ENCODE measurements at places on chromosomes 4 and X.
A peak's percentile ranks its signal among the peaks of the same experiment; 100 is the strongest.

DNA sequence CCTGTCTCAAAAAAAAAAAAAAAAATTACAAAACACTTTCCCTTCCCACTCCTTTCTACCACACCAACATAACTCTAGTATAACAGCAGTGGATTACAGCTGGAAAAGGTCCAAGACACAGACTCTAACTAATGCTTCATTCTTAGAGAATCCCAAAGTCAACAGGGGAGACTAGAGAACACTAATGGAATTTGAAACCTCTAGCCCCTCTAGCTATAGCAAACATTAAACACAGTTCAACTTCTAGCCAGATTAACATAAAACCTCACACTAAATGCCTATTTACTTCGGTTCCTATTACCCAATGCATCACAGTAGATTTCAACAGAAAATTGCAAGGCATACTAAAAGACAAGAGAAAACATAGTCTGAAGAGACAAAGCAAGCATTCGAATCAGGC, 10.5 kb upstream of the DHX15 start:
- no peak for DNase-seq

- no peak for DNase-seq
These were observed 53.4 kb downstream of the PPEF2 start for GRCh38 chr4:75848891-75849290.

DNA sequence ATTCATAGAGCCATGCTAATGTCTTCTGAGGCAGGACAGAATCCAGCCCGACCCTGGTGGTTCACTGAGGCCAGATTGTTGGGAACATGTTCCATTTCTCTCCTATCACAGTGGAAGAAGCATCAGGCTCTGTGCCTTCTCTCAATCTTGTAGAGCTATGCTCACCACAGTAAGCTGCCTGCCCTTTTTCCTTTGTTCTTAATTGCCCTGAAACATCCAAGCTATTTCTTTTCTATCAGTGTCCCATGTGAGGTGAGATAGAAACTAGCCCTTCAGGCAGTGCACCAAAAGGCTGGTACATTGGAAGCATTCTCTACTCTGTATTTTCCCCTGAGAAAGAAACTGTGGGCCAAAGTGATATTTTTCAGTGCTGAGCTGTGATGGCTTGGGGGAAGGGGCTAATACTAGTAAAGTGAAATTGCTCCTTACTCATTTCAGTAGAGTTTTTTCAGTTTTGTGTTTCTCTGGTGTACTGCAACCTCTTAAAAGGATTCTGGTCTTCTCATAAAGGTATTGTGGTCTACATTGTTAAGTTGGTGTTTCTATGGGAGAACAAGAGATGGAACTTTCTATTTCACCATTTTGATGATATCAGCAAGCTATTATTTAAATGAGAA, 611.2 kb downstream of the RPA4 start:
- DNase-seq = no peak

- no peak for DNase-seq
These were observed 44.6 kb downstream of the IL13RA1 start for GRCh38 chrX:118772051-118772450.

DNA sequence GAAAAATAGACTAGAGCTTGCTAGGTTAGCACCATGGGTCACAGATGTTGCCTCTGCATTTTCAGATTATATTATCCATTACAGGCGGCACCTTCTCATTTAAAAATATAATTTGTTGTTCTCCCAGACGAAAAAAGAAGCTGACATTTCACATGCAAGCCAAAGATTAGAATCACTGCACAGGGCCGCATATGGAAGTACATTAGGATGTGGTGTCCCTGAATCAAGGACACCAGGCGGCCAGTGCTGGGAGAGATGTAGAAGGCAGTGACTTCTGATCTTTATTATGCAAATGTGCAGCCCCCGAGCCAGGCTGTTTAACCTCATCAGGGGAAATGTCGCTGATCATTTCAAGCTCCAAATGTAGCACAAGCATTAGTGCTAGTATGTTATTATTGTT, 22.8 kb downstream of the REELD1 start:
- DNase-seq = no peak

DNA sequence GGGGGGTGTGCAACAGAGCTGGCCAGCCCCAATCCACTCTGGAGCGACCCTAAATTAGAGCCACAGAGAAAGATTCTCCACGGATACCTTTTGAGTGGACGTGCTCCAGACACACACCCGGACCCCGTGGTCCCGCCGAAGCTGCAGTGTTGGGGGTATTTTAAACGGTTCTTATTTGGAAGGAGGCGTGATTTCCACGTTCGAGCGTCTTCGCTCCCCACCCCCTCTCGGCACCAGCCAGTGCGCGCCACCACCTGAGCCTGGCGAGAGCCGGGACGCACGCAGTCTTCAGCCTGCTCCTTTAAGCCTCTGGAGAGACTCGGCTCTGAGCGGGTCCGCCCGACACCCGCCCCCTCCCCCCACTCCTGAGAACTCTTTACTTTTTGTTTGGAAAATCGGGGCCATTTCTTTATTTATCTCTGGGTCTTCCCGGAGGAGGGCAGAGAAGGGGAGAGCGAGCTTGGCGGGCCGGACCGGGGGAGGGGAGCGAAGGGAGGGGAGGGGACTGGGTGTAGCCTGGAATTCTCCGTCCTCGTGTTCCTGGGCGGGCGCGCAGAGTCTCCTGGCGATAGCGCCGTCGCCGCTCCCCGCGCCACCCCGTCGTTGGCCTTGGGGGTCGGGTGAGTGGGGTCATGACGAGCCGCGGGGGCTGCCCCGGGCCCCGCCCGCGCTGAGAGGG, 668 bp upstream of the PTCHD1 start:
- DNase-seq = no peak

- DNase-seq = no peak
These were observed 523.1 kb downstream of the MID1IP1 start for GRCh38 chrX:39324233-39324930.

DNA sequence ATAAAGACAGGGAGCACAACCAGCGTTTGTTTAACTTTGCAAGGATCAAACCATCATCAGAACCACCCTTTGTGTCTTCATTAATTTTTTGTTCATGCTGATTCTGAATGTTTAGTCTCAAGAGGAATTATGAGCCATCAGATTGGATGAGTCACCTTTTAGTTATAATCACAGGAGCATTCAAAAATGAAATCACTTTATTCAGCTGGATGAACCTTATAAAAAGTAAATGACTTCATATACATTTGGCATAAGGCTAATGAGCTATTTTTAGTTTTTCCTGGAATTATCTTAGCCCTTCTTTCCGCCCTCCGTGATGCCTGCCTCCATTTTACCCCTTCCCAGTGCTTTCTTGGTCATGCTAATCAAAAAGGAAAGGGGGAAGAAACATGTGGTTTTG, 103.6 kb downstream of the SORBS2 start:
- DNase-seq = no peak

GRCh38 chr4:86132468-86132867, 227.4 kb downstream of the MAPK10 start:
- no peak for DNase-seq

GRCh38 chr4:75655562-75655961, 17.6 kb downstream of the G3BP2 start:
- no peak for DNase-seq

GRCh38 chr4:147328189-147328588, 152.7 kb upstream of the EDNRA start:
- no peak for DNase-seq

DNA sequence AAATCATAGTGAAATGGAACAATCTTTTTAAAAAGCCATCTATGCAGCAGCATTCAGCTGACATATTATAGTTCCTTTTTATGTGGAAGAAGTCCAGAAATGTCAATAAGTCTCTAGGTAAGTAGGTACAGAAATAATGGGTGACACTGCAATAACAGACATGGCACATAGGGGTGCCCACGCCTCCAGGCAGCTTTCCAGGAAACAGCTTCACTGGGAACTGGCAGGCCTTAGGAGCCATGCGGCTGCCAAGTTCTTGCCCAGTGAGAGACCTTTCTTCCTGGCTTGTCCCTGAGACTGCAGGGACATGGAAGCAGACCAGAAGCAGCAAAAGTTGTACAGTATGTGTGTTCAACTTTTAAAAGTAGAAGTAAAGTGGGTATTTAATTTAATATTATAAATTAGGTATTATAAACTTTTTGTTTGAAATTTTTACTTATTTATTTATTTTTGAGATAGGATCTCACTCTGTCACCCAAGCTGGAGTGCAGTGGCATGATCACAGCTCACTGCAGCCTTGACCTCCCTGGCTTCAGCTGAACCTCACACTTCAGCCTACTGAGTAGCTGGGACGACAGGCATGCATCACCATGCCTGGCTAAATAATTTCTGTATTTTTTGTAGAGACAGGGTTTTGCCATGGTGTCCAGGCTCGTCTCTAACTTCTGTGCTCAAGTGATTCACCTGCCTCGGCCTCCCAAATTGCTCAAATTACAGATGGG, 12.1 kb upstream of the ETNPPL start:
- peak; percentile 14 for DNase-seq

DNA sequence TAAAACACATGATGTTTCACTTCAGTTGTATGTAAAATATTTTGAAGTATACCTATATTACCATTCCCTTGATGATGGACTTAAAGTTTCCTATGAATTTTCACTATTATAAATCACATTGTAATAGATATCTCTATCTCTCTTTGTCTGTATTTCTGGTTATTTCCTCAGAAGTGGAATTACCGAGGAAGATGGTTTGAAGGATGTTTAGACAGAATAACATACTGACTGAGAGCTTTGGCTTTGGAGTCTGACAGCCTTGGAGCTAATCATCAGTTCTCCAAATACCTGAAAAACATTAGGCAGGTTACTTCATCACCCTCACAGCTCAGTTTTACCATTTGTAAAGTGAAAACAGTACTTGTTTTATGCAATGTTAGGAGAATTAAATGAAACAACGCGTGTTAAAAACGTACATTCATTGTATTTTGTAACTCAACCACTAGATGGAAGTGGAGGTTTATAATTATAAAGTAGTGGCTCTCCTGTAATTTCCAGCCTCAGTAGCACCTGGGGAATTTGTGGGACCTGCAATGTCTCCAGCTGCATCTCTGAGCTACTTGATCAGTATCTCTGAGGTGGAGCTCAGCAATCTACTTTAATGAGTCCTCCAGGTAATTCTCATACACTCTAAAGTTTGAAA, 14.3 kb downstream of the JCHAIN start:
- DNase-seq = no peak

DNA sequence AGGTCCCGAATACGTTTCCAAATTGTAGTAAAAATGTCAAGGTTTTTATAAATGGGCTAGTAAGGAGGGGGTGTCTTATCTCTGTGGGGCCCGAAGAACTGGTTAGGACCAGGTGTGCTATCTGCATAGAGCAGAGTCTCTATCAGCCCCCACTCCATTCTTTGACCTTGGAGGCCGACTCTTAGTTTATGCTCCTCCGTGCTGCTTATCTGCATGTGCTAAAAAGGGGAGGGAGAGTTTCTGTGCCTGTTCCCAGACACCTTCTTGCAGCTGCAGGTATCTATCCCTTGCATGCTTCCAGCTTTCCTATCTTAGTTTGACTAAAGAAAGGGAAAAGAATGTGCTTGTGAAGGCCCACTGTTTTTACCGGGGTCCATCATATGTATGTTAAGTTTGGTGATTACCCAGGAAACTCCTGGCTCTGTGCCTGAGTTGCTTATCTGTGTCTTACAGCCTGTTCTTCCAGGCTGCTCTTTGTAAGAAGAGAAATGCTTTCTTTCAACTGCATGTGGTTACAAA, 28.6 kb upstream of the NAF1 start:
- DNase-seq = no peak

DNA sequence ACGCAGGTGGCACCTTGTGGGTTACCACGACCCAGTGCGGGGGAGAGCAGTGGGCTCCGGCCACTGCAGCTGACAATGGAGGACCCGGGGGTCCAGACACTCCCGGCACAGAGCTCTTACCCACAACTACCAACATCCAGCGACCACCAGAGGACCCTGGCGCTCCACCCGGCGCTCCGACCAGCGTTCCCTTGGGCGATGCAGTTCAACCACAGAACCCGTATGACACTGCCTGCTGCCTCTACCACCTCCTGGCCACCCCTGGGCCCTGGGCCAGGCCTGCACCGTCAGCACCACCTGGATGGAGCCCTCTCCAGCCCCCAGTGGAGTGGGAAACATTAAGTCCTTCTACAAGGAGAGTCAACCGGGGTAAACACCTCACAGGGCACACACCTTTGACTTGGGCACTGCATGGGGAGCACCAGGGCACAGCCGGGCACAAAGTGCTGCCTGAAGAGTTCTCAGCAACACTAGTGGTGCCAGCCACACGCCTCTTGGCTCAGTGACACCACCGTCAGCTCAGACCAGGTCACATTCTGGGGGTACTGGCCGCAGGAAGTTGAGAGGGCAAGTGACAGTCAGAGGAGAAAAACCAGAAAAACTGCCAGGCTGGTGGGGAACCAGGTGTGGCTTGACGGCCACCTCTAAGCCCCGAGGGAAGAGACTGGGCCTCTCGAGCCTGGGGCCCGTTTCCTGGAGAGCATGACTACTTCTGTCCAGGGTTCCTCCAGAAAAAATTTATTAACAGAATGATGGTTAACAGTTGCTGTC, 2.6 kb downstream of the CTBP1 start:
- DNase-seq = no peak

GRCh38 chrX:122445466-122445865, 738.6 kb upstream of the GRIA3 start:
- no peak for DNase-seq

DNA sequence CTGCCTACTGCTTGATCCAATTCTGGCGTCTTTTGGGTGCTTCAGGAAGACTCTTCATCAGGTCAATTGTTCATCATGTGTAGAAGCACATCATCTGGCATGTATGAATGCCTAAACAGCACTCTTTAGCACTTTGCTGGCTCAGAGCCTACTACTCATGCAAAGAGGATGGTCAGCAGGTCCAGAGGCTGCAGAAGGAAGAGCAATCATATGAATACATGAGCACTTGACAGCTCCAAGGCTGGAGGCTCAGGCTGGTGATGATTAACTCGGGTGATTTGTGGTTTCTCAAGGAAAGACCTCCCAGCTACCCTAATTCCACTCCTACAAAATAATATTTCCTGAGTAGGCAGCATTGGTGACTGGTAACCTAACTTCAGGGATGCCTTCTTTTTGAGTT, 103.8 kb upstream of the CXCL13 start:
- no peak for DNase-seq

DNA sequence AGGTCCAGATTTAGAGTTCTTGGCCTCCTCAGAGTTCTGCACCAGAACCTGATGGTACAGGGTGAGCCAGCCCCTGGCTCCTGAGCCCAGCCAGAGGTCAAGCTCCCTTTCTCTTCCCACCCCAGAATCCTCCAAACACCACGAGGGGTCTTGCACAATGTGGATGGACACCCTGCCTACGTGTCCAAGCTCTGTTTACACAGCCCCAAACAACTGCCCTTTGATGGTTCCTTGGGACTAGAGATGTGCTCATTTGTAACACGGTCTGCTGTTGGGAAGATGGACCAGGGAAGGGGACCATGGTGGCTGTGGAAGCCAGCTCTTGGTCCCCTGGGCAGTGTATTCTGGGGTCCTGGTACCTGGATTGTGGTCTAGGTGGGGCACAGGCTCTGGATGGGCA, 40.0 kb upstream of the RPS6KA3 start:
- DNase-seq = no peak

GRCh38 chr4:64407000-64407399, 2.2 kb downstream of the TECRL start:
- no peak for DNase-seq

- no peak for DNase-seq
These were observed 123.3 kb upstream of the STIM2 start for GRCh38 chr4:26737385-26737784.

Data from hypothalamus (tissue), 51 donors.